ENCODE measurements at places on chromosomes 4 and X.

GRCh38 chr4:27790911-27791310 lies 930.3 kb downstream of the STIM2 start:
- no peak for DNase-seq

DNA sequence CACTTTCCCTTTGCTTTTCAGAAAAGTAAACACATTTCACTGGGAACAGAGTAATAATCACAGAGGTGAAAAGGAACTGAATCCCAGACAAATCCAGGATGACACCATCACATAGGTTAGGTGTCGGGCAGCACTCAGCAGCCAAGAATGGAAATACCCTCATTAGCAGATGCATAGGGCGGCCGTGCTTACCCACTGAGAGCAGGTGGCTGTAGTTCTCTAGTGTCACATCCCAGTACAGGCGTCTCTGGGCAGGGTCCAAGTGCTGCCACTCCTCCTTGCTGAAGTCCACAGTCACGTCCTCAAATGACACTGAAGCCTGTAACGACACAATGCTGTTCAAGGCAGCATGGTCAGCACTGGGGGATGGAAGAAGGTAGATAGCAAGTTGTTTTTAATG lies 26.9 kb downstream of the ZNF41 start:
- no peak for DNase-seq

GRCh38 chr4:176262243-176262642 lies 6.8 kb downstream of the ASB5 start:
- DNase-seq: no peak

GRCh38 chr4:81237791-81238190 lies 22.8 kb upstream of the PRKG2 start:
- no peak for DNase-seq

DNA sequence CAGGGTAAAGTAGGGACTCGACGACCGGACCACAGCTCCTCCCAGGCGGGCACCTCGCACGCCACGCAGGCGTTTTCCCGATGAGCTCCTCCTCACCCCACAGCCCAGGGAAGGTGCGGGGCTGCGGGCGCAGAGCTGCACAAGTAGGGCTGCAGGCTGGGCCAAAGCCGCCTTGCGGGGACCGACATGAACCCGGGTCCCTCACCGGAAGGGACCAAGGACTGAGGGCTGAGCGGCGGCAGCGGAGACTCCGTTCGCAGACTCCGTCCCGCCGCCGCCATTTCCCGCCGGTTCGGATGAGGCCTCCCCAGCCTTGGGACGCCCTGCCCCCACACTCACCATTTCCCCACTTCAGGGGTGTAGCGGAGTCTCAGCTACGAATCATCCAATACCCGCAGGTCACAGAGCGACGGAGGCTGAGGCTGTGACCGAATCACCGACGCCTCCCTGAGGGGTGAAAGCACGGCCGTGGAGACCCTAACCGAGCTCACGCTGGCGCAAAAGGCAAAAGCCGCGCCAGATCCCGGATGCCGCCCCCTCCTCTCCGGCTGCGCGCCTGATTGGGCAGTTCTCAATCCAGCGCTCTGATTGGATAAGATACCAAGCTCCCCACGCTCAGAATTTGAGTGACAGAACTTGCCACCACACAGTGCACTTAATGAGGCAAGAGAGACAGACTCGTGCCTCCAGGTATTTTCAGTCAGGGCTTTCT lies at the start of gene ZNF732:
Gene ZNF732 (minus strand): TSS at position 506 of the 712 bp plus-strand sequence. CDS start 164 bp downstream, at position 342.
- DNase-seq: no peak

DNA sequence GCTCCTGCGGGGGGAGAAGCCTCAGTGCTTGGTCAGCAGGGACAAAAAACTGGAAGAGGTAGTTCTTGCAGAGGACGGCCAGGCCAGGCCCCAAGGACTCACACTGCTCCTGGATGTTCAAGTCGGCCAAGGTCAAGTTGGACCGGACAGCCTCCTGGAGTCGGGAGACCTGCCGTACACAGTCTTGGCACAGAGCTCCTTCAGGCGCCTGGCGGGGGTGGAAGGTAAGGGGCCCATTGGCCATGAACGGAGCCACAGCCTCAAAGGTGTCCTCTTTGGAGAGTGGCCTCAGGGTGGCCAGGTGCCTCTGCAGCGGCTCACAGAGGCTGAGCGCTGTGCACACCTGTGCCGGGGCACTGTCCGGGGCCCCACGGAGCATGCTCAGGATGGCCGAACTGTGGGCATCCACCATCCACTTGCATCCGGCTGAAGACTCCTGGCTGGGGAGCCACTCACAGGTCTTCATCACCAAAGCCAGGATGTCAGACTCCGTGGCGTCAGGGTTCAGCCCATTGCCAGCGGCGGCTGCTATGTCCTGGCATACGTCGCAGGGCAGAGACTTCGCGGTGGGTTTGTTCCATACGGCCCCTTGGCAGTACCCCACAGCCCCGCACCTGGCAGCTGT lies 477 bp downstream of the PSAPL1 start:
- no peak for DNase-seq

DNA sequence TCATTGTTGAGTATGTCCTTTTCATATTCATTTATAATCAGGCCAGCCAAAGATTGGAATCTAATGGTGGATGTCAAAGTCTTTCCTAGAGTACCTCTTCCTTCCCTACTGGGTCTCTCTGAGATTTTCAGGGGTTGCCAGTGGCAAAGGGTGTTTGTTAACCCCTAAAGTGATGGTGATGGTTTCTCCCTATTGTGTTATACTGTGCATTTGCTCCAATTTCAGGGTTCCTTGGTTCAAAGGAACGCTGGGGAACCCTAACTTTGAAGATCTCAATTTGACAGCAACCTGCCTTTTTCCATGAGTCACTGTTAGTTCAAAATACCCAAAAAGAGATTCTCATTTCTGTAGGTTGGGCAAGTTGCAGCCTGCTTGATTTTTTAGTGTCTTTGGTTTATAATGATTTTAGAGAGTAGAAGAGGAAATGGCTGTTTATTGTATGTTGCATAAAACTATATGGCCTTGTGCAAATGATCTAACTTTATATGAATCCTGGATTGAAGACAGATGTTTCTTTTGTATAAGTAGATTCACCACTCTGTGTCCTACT lies 23.0 kb downstream of the GAB1 start:
- no peak for DNase-seq

- DNase-seq: no peak
Observed at GRCh38 chrX:16429406-16429805, 220.6 kb upstream of the S100G start.

DNA sequence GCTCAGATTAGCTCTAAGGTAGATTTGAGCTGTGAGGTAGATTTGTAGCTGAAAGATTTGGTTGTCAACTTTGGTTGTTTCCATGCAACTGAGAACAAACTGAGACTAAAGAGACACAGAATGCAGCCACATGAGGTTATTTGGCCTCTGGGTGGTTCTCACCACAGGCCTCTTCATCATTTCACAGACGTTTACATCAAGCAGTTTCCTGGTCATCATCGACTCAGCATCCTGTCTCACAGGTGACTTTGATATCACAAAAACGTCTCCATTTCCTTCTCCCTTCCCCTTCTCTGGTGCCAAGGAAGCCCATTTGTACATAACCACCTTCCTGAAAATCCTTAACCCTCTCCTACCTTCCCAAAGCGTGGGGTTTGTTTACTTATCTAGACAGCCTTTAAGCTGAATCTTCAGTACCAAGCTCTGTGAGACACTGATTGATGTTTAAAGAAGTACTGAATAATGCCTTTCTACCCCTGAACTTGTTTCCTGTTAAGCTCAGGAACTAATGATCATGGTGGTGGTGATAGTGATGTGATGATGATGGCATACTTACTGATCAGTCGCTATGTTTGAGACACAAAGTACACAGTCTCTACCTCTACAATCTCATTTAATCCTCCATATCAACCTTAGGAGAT lies 81.9 kb downstream of the FAM114A1 start:
- DNase-seq: peak; percentile 5

DNA sequence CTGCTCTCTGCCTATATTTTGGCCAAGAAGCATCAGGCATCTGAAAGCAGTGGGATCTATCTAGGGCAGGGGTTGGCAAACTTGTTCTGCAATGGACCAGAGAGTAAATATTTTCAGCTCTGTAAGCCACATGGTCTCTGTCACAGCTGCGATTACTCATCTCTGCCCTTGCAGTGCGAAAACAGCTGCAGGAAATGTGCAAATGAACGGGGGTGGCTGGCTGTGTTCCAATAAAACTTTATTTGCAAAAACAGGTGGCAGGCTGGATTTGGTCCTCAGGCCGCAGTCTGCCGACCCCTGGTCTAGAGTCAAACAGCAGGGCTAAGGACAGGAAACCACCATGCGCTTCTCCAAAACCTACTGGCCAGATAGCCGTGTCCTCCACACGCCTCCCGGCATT lies 48.6 kb downstream of the ACOX3 start:
- DNase-seq: no peak

GRCh38 chrX:134423606-134424005 lies 36.4 kb upstream of the HPRT1 start:
- DNase-seq: no peak

DNA sequence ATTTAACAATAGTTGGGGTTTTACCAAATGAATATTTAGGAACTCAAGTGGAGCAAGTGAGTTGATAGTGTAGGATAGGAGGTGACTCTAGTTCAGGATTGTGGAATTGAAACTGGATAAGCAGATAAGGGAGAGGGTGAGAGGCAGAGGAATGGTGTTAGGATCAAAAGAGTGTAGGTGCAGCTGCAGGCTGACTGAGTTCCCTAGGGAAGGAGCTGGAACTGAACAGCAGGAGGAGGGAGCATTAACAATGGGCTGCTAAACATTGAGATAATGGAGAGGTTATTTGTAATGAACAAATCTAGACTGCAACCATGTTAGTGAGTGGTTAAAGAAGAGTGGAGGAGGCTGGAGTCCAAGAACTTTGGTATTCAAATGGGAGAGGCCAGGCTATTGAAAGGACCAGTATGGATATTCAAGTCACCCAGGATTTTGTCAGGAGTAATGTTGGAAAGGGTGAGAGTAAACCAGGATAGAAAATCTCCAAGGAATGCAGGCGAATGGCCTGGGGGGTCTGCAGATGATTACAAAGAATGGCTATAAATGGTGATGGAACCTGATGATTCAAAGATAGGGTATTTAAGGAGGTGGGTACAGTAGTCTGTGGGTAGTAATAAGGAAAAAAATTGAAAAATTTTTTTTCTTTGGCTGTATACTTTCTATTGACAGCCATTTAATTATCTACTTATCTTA lies 497.1 kb upstream of the TENM3 start:
- DNase-seq: no peak

DNA sequence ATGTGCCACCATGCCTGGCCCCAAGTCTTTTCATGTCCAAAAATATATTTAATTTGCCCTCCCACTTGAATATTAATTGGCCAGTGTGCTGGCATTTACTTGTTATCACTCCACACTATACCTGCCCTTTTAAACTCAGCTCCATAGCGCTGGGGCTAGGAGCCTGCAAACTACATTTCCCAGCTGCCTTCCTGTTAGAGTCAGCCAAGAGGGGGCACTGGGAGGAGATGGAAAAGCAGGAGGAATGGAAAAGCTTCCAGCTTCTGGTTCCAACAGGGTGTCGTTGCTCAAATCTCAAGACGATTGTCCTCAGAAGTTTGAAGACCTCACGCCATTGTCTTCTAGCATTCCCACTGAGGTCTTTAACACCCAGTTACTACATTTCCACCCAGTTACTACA lies 315.5 kb downstream of the BCOR start:
- DNase-seq: no peak

DNA sequence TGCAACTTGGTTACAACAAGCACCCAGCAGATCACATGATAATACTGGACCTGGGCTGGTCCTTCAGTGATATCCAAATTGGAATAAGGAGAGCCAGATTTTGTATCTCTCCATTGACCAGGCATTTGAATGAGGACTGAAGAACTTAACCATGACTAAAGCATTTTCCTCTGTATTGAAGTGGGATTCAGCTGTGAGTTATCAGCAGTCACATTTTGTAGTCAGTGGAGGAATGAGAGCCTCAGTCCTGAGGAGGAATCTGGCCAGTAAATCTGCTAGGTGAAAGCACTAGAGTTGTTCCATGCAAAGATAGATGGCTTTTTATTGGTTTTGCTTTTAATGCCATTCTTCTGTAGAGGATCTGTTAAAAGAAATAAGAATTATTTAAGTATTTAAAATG lies 1506.0 kb downstream of the PCDH7 start:
- no peak for DNase-seq

DNA sequence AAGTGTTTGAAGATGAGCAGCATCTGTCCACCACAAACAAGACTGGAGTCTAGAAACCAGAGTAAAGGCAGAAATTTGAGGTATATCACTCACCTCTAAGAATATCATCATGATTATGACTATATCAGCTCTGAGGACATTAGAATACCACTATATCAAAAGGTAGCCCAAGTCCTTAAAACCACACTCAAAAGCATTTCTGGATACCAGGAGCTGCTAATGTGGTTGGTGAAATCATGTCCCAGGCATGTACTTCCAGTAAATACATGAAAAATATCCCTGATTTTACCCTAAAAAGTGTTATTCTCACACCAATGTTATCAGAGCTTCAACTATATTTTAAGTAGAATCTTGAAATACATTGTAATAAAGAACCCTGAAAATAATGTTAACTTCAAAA lies 136.3 kb upstream of the SMAD1 start:
- DNase-seq: no peak

DNA sequence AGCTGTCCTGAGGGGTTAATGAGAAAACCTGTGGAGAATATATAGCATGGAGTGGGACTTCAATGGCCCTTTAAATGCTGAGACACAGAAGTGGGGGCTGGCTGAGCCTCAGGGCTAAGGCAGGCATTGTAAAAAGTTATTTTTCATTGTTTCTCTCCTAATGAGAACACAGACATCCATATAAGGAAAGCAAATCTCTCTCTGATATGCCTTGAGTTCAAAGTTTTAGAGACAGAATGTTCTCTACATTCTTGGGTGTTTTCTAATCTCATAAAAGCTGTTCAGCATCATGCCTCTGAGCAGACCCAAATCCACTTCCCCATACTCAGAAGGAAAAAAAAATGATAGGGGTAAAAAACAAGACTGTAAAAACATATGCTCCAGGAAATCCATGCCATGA lies 16.8 kb upstream of the RAB40A start:
- DNase-seq: no peak

DNA sequence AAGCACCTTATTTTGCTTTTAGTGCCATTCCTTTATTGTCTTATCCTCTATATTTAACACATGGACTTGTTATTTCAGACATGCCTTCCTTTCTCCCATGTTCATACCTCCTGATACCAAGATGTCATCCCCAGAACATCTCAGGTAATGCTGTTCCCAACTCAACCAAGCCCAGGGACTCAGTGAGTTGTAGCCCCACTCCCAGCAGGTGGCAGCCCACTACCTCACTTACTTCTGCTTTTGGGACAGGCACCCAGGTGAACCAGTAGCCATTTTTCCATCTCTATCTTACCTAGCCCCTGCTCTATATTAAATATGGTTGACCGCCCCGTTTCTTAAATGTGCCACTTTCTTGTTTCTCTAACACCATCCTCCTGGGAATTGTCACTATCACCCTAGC lies 199.0 kb downstream of the DCHS2 start:
- DNase-seq: no peak

DNA sequence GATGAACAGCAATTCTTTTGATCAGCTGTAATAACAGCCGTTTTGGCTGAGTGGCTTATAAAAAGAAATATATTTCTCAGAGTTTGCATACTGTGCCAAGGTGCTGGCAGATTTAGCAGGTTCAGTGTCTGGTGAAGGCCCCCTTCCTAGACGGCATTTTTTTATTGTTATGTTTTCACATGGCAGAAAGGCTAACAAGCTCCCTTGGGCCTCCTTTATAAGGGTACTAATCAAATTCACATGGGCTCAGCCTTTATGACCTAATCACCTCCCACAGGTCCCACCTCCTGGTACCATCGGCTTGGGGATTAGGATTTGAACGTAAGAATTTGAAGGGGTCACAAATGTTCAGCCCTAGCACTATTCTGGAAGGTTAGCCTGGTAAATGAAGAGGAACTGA lies 431.9 kb downstream of the SPOCK3 start:
- DNase-seq: no peak

All from stimulated activated CD4-positive, alpha-beta T cell treated with anti-CD3 and anti-CD28 coated beads, Interleukin-15, amount 100 ng/mL, for 1 hour (primary cell).